ENCODE measurements at places on chromosomes 2 and 18.

- no peak for DNase-seq
Measured at GRCh38 chr2:10237392-10238321, 65.0 kb upstream of the HPCAL1 start.

- no peak for DNase-seq
Measured at GRCh38 chr18:31203794-31204148, 41.1 kb upstream of the DSC1 start.

DNA sequence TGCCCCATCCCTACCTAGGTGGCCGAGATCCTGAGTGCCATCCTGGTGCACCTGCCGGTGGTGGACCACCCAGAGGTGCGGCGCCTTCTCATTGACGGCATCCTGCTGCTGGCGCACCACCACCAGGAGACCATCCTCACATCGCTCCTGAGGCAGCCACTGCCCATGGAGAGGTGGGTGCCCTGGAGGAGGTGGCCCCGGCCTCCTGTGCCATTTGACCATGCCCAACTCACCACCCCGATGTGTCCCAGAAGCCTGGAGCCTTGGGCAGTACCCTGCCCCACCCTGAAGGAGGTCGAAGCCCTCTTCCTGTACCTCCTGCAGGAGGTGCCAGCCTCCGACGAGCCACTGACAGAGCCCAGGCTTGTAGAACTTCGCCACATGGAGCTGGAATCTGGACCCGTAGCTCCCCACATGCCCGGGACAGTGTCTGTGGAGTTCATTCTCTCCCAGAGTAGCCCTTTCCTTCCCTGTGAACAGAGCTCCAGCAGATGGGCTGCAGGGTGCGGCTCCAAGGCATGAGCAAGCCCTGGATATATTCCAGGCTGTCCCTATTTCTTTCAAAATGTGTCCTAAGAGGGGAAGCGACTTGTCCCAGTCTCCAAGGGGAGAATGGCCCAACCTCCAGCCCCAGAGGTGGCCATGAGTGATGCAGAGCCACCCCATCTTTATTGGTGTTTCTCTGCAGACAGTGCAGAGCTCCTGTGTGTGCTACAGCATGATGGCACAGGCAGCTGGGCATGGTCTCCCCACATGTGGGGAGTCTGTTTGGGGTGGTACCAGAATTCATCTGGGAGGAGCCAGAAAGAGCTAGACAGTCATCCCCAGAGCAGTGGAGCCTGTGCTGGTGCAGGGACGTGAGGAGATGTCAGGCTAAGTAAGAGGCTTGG is 34.2 kb downstream of the HJURP start:
- DNase-seq: no peak

- DNase-seq: no peak
Measured at GRCh38 chr18:66534110-66534509, 69.8 kb downstream of the CDH19 start.

GRCh38 chr2:68236876-68237275 is 15.5 kb downstream of the PPP3R1 start:
- no peak for DNase-seq

DNA sequence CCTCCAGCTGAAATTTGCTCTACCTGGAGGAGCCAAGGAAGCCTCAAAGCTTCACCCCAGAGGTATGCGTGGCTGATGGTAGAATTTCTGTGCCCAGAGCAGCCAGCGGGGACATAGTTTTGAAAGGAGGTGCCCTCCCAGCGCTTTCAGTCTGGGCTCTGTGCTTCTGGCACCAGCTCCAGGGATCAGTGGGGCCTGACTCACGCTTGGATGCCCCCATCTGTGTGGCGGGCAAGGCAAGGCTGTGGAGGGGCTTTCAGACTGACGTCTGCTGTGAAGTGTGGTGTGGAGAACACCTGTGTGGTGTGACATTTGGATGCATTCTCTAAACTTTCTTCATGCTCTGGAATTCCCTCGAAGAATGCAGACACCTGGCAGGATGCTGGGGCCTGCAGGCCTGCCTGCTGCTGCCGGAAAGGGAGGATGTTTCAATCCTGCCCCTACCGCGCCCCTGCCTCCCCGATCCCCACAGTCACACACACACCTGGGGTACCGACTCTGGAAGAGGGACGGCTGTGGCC is 84.1 kb downstream of the CTIF start:
- DNase-seq: peak; percentile 69
